Non-pigmented ciliary epithelial cell (primary cell): ENCODE measurements at places on chromosomes 7 and 10.

- DNase-seq: peak; percentile 62
Measured at GRCh38 chr7:108824840-108825580, 255.3 kb downstream of the DNAJB9 start.

DNA sequence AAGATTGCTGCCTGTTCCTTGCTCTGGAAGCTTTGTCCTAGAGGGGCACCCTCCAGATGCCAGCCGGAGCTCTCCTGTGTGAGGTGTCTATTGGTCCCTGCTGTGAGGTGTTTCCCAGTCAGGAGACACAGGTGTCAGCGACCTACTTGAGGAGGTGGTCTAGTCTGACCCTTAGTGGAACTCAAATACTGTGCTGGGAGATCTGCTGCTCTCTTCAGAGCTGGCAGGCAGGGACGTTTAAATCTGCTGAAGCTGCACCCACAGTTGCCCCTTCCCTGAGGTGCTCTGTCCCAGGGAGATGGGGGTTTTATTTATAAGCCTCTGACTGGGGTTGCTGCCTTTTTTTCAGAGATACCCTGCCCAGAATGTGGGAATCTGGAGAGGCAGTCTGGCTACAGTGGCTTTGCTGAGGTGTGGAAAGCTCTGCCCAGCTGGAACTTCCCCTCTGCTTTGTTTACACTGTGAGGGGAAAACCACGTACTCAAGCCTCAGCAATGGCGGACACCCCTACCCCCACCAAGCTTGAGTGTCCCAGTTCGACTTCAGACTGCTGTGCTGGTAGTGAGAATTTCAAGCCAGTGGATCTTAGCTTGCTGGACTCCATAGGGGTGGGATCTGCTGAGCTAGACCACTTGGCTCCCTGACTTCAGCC, 119.2 kb downstream of the PPP1R9A start:
- no peak for DNase-seq

DNA sequence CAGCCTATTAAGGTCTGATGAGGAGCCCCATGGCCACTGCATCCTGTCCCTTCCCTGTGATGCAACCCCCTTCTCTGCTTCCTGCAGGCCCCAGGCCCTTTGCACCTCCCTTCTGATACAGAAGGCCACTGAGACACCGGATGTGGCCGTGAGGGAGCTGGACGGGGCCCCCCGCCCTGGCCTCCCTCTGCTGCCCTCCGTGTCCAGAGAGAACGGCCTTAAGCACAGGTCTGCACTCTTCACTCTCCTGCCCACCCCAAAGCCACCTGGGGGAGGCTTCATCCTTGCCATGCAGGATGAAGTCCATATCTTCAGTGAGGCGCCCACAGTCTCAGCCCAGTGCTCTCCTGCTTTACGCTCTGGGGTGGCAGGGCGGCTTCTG, 86.9 kb upstream of the GNA12 start:
- DNase-seq: no peak

DNA sequence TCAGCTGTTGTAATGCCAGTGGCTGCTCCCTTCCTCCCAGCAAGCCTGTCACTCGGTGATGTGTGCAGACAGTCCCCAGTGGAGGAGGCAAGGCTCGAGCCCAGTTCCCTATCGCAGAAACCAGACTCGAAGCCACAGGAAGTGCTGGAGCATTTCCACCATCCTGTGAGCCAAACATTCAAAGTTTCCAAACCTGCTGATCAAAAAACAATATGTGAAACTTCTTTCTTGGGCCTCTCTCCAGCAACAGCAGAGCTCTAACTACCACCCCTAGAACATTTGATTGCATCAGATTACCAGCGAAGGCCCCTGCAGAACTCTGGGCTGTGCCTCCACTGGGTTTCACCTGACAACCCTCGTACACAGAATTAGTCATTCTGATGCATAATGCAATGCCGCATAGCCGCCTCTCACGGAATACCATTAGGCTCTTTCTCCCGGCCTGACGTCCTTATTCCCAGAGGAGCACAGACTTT, 94.0 kb downstream of the ELMO1 start:
- DNase-seq: no peak

DNA sequence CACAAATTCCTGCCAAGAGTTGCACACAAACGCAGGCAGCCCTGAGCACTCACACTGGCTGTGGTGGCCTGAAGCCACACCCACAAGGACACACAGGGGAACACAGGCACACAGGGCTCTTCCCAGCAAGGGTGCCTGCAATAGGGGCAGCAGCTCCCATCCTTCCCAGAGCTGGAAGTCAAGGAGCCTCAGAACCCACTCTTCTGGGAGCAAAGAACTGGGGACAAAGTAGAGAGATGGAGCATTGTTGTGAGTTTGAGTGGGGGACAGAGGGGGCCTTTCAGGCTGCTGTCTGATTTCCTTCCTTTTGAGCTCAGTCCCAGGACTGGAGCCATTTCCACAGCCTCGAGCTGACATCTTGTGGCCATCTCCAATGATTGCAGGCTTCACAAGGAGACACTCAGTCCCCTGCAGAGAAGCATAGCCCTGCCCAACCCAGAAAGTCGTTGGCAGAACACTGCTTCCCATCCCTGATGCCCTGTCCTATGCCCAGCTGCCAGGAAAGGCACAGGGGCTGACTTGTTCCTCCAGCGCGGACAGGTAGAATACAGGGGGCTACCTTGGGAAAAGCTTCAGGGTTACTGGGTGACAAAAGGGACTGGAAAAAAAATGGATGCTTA, 34.4 kb upstream of the SLF2 start:
- DNase-seq: peak; percentile 49

DNA sequence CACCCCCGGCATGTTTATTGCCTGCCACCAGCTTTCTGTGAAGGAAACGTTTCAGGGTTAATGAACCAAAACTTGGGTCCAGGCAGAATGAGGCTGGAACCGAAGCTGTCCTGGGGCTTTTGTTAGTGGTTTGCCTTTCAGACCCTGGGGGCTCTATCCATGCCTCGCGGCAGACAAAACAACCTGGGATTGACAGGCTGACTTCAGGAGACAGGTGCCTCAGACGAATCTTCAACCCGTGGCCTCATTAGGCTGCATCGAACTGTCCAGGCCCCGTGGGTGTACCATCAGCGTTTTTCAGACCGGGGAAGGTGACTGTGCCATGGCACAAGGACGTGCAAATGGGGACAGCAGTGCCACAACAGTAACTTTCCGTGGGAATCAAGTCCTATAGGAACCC, 259.3 kb upstream of the SHH start:
- no peak for DNase-seq

- no peak for DNase-seq
Measured at GRCh38 chr7:84939888-84940287, 247.0 kb downstream of the SEMA3D start.
